ENCODE measurements at places on chromosomes 1 and 21.

DNA sequence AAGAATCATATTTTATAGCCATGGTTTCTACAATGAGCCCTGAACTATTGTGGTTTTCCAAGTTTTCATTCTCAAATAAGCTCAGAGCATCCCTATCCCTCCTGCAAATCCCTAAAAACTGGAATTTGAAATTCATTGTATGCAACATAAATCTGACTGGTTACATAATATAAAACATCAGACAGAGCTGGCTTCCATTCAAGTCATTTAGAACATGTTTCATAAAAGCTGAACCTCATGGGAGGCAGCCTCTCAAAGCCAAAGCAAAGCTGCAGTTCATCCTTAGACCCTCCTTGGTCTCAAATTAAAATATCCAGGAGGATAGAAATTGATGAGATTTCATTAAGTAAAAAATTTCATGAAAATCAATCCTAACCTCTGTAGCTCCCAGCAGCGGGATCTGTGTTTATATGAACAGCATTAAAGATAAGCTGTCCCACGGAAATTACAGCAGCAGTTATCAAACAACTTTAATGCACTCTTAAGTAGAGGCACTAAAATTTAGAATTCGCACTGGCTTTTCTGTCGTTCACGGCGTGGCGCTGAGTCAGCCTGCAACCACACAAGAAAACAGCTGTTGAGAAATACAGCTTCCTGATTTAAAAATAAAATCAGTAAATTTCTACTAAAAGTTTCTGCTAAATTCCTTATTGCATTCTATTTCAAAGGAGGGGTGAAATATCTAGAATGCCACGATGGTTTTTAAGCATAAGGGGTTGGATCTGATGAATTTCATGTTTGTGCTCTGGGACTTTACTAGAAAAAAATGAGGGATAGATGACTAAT lies 99.9 kb upstream of the TIAM1 start:
- no peak for DNase-seq

DNA sequence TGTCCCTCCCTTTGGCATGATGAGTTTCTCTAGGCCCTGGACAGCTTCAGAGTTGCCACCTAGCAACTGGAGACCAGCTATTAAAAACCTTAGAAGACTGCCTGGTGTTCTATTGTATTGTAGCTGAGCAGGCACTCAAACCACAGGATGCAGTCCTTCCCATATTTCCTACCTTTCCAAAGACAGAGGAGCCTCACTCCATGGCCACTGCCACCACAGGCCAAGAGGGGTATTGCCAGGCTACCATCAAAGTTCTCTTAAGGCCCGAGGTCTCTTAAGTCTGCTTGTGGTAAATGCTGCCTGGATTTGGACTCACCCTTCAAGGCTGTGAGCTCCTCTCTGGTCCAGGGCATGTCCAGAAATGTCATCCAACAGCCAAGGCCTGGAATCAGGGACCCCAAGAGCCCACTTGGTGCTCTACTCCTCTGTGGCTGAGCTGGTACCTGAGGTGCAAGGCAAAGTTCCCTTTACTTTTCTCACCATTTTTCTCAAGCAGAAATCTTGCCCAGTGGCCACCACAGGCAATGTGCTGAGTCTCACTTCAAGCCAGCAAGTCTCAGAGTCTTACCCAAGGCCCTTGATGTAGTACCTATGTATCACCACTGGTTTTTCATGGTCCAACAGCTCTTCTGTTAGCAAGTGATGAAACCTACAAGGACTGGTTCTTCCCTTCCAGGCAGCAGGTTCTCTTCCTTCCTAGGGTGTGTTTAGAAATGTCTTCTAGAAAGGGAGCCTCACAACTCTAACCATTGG lies 269.4 kb downstream of the AMY1C start:
- no peak for DNase-seq

GRCh38 chr1:87274851-87275250 lies 53.8 kb upstream of the LMO4 start:
- no peak for DNase-seq

DNA sequence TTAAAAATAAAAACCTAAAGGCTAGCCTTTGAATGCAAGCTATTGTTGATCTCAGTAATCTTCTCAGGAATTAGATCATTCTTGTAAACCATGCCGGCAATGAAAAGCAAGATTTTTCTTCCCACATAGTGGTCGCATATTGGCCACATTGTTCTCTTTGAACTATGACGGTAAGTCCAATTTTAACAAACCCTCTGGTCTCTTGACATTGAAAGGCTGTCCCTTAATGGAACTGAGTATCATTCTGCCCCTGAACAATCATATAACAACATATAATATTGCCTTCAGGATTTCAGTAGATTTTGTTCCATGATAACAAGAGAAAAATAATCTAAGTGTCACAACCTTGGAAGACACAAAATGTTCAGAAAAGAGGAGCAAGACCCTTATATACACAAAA lies 1.3 kb downstream of the TNNI3K start:
- DNase-seq = no peak

DNA sequence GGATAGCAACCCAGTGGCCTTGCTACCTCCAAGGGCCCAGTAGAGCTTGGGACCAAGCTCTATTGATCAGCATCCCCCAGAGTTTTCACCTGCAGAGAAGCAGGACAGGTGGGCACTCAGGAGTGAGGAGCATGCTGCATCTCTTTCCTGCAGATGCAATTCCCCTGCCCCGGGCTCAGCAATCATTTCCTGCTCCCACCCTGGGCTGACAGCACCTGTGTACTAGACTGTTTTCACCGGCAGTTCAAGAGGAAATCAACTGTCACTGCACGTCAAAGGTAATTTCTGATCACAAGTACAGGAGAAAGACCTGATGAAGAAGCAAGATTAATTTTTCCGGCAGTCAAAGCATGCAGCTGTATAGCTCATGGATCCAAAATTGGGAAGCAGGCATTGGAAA lies 8.8 kb upstream of the NT5C1A start:
- DNase-seq = no peak

DNA sequence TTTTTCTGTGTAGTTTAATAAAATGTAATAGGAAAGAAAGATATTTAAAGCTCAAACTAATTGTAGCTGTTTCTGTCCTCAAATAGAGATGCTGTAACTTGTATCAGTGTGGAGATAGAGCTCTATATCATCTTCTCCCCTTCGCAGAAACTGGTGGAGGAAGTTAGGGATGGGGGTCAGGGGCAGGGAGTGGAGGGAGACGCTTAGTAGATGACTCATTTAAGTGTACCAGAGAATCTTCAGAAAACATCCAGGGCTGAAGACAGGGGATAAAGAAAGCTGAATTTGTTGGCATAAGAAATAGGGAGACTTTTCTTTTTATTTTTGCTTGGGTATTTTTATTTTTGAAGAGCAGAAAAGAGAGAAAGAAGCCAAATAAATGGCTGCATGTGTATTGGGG lies 282.6 kb upstream of the DPYD start:
- DNase-seq = no peak

DNA sequence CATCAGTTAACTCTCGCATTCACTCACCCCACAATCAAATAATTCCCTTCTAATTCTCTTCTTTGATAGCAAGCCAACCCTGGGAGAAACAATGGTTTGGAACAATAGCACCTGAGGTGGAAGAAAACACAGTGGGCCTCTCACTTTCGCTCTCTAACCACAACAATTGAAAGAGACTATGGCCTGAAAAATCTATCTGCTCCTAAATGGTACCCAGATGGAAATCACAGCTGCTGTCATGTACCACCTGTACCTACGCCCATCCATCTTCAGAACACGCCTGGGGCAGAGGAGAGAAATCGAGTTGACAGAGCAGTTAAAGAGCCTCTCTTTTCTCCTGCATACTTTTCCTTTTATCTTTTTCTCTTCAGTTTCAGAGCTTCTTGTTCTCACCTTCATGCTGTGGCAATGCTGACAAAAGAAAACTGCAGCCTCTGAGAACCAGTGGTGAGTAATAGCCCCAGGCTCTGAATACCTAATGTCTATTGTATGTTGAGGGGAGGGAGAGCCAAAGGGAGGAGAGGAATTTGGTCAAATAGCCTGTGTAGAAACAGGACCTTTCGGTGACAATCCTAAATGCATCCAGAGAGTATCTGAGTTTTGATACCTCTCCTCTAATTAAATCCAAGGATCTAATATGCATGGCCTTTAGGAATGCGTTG lies 57.7 kb downstream of the ZC3H11B start:
- no peak for DNase-seq

DNA sequence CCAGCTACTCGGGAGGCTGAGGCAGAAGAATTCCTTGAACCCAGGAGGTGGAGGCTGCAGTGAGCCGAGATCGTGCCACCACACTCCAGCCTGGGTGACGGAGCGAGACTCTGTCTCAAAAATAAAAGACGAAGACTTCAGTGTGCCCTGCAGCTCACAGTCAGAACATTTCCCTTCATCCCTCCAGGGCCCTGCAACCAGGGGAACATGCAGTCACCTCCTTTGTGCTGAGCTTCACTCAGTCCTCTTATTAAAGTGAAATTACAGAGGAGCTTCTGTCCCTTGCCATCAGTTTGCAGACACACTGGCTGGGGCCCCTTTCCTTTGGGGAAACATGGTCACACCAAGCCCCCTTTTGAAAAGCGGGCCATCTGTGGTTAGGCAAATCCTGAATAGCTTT lies 24.2 kb downstream of the FHAD1 start:
- DNase-seq = no peak

- no peak for DNase-seq
Observed at GRCh38 chr1:241229216-241229615, 127.8 kb downstream of the RGS7 start.

- DNase-seq = no peak
Observed at GRCh38 chr1:164633997-164634396, 75.0 kb downstream of the PBX1 start.

DNA sequence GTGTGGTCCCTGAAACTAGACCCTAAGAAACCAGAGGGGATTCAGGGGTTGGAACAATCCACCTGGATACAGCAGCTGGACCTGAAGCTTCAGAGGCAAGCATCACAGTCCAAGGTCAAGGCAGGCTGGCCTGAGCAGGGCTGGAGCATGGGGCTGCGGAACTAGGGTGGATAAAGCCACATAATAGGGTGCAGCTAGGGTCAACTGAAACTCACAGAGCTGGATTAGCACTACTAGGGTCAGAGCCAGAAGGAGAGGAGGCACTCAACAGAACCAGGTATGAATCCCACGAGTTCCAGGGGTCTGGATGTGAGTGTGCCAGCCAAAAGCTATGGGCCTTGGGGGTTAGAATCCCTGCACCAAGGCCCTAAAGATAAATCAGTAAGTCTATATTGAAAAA lies 231.0 kb upstream of the KIAA0040 start:
- no peak for DNase-seq

- no peak for DNase-seq
Observed at GRCh38 chr1:206715552-206716158, 30.9 kb downstream of the MAPKAPK2 start.

- no peak for DNase-seq
Observed at GRCh38 chr1:171901245-171901644, 59.9 kb downstream of the DNM3 start.

DNA sequence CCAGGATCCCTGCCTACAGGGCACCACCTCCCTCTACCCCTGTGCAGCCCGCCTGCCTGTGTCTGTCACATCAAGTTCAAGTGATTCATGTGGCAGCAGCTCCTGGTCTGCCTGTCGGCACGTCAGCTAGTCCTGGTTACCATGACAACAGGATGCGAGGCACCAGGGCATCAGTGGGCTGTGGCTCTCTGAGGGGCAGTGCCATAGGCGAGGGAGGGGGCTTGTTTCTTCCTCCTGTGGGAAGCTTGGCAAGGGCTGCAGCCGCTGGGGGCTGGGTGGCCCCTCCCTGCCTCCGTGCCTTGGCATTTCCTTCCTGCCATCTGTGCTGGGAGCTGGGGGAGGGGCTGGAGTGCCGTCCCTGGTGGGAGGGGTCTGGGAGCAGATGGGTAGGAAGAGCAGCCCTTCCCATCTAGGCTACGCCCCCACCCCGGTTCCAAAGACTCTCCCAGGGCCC lies 43.1 kb downstream of the FOXO6 start:
- DNase-seq = no peak

DNA sequence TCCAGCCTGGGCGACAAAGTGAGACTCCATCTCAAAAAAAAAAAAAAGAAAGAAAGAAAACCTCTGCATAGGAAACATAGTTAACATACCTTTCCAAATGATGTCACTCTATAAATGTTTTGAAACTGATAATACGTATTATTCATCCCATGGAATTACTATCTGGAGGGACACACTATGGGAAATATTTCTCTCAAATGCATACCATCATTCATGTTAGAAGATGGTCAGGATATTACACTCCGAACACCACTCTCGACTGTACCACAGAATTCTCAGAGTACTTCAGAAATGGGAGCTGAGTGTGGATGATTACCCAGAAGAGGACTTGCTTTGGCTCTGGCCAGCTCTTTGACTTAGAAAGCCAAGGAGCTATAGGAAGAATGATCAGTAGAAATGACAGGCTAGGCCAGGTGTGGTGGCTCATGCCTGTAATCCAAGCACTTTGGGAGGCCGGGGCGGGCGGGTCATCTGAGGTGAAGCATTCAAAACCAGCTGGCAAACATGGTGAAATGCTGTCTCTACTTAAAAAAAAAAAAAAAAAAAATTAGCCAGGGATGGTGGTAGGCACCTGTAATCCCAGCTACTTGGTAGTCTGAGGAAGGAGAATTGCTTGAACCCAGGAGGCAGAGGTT lies 5.2 kb upstream of the LIN28A start:
- no peak for DNase-seq

DNA sequence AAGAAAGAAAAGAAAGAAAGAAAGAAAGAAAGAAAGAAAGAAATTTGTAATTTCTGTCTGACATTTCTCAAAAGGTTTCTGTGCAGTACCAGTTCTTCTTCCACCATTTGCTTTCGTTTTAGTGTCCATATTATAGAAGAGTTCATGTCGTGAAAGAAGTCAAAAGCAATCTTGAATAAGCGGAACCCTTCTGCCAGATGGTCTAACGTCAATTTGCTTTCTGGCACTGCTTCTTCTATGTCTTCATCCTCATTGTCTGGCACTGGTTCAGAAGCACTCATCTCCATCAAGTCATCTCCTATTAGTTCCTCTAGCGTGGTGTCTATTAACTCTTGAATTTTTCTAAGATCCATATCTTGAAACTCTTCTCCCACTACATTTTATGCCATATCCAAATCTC lies 170.0 kb upstream of the KCTD3 start:
- DNase-seq = no peak

DNA sequence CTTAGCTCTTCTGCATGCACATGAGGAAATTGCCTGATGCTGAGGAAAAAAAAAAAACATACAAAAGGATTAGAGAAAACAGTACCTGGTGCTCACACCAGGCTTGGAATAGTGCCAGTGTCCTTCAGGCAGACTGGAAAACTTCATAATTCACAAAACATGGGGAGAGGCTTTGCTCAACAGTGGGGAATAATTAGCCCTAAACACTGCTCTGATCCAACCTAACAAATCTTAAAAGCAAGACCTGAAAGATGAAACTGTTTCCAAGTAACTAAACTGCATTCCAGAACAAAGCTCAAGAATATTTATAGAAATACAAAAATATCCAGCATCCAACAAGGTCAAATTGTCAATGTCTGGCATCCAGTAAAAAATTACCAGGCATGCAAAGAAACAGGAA lies 124.8 kb downstream of the AK5 start:
- no peak for DNase-seq

GRCh38 chr1:4380564-4381168 lies 273.7 kb upstream of the AJAP1 start:
- no peak for DNase-seq

GRCh38 chr21:28492127-28492526 lies 500.6 kb downstream of the LTN1 start:
- DNase-seq = no peak

Measured in BJ (cell line).